ENCODE measurements at places on chromosomes 4 and X.

GRCh38 chr4:17153572-17153971, 255.1 kb upstream of the LDB2 start:
- no peak for DNase-seq

GRCh38 chrX:17185431-17185830, 189.6 kb upstream of the NHS start:
- no peak for DNase-seq

DNA sequence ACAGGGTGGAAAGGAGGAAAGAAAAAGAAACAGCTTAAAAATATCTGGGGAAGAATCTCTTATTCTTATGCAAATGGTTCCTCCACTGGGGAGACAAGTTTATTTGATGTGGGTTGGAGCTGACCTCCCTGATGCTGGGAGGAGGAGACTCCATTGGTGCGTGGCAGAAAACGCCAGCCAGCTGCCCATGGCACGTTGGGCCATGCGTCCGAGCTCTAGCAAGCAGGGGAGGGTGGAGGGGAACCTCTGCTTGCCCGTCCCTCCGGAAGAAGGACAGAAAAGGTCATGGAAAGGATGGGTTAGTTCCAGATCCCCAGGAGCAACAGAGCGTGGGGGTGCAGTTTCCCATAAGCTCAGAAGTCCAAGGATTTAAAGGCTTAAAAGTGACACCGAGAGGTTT, 210.4 kb downstream of the KLHL4 start:
- no peak for DNase-seq

DNA sequence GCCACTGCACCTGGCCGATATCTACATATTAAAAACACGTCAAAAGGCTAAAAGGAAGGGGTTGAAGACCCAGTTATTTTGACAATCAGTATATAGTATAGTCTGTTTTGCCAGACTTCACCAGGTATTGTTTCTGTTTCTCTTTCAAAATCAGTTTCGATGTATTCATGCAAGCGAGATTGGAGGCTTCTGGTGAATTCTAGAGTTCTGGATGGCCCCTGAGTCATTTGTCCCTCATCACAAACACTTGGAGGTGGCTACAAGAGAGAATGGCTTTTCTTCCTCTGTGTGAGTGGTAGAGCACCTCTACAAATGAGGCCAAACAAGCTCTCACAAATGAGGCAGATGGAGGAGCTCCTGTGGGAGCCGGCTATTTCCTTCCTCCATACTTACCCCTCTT, 68.6 kb upstream of the ADGRG2 start:
- DNase-seq, result no peak

- no peak for DNase-seq
Measured at GRCh38 chrX:74343343-74344279, 39.6 kb downstream of the ZCCHC13 start.

- DNase-seq, result no peak
Measured at GRCh38 chrX:10741550-10741949, 121.2 kb upstream of the MID1 start.

DNA sequence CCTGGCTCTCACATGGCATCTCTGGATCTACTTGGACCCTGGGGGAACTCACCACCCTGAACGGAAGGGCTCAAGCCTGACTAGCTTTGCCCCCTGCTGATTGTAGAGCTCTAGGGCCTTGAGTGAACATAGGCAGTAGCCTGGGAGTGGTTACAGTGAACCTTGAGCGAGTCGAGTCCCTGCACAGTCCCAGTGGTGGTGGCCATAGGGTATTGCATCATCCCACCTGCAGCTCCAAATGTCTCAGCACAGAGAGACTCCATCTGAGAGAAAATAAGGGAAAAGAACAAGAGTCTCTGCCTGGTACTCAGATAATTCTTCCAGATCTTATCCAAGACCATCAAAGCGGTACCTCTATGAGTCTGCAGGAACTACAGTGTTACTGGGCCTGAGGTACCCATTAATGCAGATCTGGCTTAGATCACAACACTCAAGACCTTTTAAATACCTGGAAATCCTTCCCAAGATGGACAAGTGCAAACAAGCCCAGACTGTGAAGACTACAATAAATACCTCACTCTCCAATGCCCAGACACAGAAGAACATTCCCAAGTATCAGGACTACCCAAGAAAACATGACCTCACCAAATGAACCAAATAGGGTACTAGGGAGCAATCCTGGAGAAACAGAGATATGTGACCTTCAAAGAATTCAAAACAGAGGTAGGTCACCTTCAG, 167.5 kb upstream of the TET2 start:
- DNase-seq, result no peak

DNA sequence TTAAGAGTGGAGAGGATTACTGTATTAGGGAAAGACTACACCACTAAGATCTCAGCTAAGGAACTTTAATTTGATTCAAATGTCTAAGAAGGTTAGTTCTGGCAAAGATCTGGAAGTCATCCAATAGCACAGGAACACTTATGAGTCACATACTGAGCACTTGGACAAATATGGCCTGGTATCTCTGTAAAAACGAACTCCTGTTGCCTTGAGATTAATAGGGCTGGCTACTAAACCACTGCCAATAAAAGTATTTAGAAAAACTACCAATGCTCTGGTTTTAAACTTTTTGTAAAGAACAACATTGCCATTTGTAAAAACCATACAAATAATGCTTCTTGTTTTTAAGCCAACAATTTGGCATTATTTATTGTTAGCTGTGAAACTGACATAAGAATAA, 70.5 kb downstream of the SEC24D start:
- DNase-seq, result no peak

DNA sequence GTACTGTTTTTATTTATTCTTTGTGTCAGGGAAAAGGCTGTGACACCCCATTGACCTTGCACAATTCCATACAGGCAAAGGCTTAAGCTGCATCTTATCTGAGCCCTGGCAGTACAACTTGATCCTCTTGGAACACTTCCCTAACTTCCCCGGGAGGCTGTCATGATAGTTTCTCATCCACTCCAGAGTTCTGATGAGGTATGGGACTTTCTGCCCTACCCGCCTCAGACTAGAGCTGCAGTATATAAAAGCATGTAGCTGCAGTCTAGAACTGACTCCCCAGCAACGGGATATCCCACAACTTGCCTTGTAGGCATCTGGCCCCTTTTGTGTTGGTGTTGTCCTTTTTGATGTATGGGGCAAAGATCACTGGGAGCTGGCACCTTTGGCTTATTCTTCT, 72.7 kb downstream of the FNIP2 start:
- DNase-seq, result no peak

GRCh38 chrX:144040793-144041192, 156.9 kb downstream of the UBE2NL start:
- no peak for DNase-seq

- DNase-seq, result no peak
Measured at GRCh38 chrX:150775569-150776350, 82.6 kb downstream of the MTMR1 start.

DNA sequence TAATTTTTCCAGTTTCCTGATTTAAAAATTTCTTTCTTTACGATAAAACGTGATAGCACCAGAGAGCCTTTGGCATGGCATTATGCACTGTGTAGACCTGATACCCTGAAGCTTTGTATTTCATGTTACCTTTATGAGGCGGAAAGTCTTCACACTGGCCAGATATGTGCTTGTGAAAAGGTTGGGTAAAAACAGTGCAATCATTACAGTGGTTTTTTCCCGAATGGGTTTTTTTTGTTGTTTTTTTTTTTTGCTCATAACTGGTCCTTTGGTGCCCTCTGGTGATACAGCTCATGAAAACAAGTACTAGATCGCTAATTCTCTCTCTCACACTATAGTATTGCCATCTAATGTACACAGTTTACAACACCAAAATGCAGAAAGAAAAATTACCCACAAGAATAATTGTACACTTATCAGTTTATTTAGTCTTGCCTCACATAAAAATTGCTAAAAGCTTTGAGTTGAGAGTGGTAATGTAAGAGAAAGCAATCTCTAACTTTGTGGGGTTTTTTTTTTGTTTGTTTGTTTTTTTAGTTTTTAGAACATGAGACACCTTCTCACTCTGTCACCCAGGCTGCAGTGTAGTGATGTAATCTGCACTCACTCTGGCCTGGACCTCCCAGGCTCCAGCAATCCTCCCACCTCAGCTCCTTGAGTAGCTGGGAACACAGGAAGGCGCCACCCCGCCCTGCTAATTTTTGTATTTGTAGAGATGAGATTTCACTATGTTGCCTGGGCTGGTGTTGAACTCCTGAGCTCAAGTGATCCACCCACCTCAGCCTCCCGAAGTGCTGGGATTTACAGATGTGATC, 21.3 kb downstream of the SPCS3 start:
- no peak for DNase-seq

DNA sequence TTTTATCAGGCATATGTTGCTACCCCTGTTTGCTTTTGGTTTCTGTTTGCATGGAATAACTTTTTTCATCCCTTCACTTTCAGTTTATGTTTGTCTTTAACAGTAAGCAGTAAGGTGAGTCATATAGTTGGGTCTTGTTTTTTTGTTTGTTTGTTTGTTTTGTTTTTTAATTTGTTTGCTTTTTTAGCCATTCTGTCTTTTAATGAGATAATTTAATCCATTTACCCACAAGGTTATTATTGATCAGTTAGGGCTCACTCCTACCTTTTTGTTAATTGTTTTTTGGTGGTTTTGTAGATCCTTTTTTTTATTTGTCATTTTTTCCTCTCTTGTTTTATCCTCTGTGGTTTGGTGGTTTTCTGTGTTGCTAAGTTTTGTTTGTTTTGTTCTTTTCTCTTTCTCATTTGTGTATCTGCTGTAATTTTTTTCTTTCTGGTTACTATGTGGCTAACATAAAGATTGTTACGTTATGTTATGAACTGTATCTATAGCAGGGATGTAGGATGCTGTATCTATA, 379.5 kb upstream of the MAD2L1 start:
- no peak for DNase-seq

GRCh38 chr4:17968721-17969120, 52.8 kb downstream of the LCORL start:
- DNase-seq, result no peak

GRCh38 chr4:41143311-41144039, 70.9 kb downstream of the APBB2 start:
- DNase-seq, result no peak

GRCh38 chr4:82983444-82983843, 27.2 kb downstream of the LIN54 start:
- DNase-seq, result no peak

DNA sequence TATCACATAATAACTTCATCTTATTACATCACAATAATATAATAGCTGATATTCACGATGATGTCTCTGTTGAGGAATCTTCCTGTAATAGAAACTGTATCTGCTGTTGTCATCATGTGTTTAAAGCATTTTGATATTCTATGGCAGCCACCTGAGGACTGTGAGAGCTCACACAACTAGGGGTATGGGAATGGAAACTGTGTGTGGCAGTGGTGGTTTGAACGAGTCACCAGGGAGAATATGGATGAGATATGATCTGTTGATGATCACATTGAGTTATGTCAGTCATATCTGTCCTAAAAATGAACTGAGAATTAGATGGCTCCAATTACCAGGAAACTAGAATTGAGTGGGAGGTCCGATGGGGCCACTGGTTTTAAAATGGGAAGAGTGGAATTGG, 169.6 kb downstream of the MID1IP1 start:
- no peak for DNase-seq

- DNase-seq, result no peak
Measured at GRCh38 chr4:179182741-179183140, 1740.5 kb upstream of the AGA start.

- no peak for DNase-seq
Measured at GRCh38 chr4:12110627-12111026, 681.9 kb upstream of the HS3ST1 start.

- DNase-seq, result no peak
Measured at GRCh38 chr4:139560406-139561104, 4.5 kb upstream of the SETD7 start.

GRCh38 chrX:112800971-112801775, 39.5 kb downstream of the AMOT start:
- no peak for DNase-seq

- DNase-seq, result no peak
Measured at GRCh38 chr4:54540931-54541330, 116.8 kb upstream of the KIT start.

- no peak for DNase-seq
Measured at GRCh38 chr4:159334461-159334860, 231.6 kb downstream of the RAPGEF2 start.

All from activated CD4-positive, alpha-beta T cell treated with anti-CD3 and anti-CD28 coated beads for 24 hours (primary cell).